ENCODE measurements at places on chromosomes 11 and 22. TPM values are rescaled to one million over a fixed set of nuclear protein-coding genes. Genes with fewer than 3 reads are reported as not detected.

The MYRF gene
- 61.7 TPM for total RNA-seq

The MS4A15 gene
- not detected for total RNA-seq

The FADD gene
- total RNA-seq, result 51.6 TPM

The CD44 gene
- 4.6 TPM for total RNA-seq

The MPZL2 gene
- 3.2 TPM for total RNA-seq

The LIPT2 gene
- 9.4 TPM for total RNA-seq

The KRTAP5-7 gene
- not detected for total RNA-seq

DNA sequence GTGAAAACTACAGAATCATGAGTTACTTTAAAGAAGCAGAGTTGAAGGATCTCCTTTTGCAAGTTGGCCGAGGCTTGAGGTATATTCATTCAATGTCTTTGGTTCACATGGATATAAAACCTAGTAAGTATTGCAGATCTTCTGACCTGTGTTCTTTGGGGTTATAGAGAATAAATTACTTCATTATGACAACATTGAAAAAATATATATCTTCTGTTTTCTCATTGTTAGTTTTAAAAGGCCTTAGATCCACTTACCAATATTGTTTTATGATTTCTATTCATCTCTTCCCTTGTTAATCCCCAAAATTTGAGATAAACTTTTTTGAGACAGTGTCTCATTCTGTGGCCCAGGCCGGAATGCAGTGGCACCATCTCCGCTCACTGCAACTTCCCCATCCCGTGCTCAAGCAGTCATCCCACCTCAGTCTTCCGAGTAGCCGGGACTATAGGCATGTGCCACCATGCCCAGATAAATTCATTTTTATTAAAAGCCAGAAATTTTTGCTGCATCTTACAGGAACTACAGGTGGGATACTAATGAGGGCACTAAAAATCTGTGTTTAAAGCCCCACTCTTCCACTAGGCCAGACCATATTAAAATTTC, 8.2 kb downstream of the WEE1 start:
- no peak for DNase-seq

DNA sequence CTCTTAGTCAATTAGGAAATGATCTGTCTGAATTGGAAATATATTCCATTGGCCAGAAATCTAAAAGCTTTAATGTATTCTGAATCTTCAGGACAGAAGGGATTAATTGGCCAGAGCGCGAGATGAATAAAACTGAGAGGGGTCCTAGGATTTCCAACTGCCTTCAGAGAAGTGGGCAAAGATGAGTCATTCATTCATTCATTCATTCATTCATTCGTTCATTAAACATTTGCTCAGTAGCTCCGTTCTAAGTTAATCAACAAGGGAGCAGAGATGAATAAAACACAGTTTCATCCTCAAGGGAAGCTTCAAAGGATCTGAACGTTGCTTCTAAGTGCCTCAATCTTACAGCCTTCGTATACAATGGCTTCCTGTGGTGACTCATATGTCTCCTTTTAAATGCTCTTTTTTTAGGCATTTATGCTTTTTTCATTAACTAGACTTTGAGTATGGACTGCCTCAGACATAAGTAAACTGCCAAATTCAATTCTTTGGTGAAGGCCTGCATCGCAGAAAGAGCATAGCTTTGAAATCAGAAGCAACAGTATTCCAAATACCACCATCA, 537.4 kb upstream of the CCDC90B start:
- DNase-seq, result no peak

- DNase-seq, result no peak
These were observed 49.8 kb downstream of the CLMP start for GRCh38 chr11:123145220-123145619.

GRCh38 chr11:133787379-133788141, 57.8 kb downstream of the SPATA19 start:
- peak; percentile 84 for DNase-seq

GRCh38 chr11:47586098-47586855, at the start of gene FAM180B:
Gene FAM180B (plus strand): TSS chr11:47586678. CDS start chr11:47586769, 91 bp downstream.
- DNase-seq, result no peak

- DNase-seq, result no peak
These were observed 42.3 kb downstream of the PC start for GRCh38 chr11:66915866-66916265.

DNA sequence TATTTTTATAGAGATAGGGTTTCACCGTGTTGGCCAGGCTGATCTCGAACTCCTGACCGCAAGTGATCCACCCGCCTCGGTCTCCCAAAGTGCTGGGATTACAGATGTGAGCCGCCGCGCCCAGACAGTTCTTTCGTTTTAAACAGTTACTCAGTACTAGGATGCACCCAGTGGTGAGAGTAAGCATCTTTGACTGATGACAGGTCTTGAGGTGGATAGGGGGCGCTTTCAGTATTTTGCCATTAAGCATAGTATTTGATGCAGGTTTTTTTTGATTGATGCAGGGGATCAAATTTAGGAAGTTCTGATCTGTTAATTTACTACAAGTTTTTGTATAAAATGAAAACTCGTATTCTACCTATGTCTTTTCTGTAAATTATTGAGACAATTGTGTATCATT, 13.2 kb upstream of the TRIM34 start:
- no peak for DNase-seq

DNA sequence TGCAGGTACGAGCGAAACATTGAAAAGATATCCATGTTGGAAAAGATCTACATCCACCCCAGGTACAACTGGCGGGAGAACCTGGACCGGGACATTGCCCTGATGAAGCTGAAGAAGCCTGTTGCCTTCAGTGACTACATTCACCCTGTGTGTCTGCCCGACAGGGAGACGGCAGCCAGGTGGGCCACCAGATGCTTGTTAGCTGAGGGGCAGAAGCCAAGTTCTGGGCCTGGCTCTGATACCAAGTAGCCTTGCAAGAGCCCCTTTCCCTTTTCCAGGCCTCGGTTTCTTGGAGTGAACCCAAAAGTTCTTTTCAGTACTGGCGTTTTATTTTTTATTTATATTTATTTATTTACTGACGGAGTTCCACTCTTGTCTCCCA, 9.6 kb downstream of the F2 start:
- no peak for DNase-seq

DNA sequence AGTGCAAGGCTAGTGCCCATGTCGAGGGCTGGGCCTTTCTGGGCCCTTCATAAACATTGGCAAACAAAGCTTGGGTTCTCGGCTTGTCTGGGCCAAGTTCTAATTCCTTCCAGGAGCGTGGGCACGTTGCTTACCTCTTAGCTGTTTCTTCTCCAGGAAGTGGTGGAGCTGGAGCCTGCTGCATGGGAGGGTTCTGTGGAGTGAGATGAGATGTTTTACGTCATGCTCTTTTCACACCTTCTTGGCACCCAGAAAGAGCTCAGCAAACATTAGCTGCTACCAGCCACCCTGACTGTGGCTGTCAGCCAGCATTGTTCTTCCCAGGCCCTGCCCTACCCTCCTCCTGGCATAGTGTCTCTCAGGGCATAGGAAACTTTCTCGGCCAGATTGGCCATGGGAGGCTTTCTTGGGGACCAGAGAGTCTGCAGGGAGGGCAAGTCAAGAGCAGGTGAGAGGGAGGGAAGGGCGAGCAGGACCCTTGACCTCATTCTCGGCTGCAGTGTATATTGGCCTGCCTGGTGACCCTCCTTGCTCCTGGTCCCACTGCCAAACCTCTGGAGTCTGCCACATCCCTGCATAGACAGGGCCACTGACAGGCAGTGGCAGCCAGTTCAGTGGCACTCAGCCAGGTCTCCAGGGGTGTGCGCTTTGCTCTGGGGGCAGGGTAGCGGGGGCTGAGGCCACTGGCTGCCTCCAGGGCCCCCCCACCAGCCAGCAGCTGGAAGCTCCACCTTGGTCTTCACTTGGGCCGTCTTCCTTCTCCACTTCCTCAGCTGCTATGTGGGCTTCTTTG, 98.8 kb downstream of the BCR start:
- DNase-seq, result no peak

DNA sequence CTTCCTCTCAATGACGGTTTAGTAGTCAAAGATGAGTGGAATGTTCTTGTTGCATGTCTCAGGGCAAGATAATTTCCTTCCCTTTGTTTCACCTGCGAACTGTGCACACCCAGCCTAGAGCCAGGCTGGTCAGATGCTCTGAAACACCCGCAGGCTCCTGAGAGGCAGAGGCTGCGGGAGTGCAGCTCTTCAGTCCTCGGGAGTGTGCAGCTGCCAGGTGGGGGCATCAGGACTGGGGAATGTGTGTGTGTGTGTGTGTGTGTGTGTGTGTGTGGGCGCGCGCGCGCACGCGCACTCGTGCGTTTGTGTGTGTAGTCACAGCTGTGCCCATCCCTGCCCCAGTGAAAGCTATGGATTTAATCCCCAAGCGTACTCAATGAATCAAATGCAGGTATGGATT, 136.2 kb upstream of the NTM start:
- no peak for DNase-seq

GRCh38 chr11:35038211-35038928, 100.6 kb upstream of the CD44 start:
- DNase-seq, result no peak

DNA sequence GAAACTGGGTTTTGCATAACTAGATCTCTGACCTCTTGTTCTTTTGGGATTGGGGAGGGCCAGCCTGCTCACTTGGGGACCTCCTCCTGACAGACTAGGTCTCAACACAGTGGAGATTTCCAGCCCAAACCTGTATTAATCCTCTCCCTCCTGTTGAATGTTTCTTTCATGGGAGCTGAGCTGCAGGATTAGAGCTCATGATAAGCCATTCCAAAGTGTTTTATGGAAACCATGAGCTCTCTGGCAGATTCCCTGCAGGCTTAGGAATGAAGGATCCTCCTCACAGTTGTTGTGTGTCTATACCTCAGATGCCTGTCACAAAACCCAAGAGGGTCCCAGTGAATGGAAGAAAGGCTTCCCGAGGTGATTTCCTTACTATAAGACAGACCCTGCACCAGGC, 248.4 kb upstream of the B3GAT1 start:
- peak; percentile 7 for DNase-seq

DNA sequence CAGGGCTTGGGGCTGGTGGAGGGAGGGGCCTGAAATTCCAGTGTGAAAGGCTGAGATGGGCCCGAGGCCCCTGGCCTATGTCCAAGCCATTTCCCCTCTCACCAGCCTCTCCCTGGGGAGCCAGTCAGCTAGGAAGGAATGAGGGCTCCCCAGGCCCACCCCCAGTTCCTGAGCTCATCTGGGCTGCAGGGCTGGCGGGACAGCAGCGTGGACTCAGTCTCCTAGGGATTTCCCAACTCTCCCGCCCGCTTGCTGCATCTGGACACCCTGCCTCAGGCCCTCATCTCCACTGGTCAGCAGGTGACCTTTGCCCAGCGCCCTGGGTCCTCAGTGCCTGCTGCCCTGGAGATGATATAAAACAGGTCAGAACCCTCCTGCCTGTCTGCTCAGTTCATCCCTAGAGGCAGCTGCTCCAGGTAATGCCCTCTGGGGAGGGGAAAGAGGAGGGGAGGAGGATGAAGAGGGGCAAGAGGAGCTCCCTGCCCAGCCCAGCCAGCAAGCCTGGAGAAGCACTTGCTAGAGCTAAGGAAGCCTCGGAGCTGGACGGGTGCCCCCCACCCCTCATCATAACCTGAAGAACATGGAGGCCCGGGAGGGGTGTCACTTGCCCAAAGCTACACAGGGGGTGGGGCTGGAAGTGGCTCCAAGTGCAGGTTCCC, at the start of gene APOC3:
Gene APOC3, plus strand, starts transcription at position 383 of the 659 bp plus-strand sequence. CDS start 676 bp downstream, outside the sequence.
- DNase-seq, result no peak

- peak; percentile 55 for DNase-seq
These were observed 13.5 kb upstream of the TMA7B start for GRCh38 chr22:39946503-39947219.
